ENCODE measurements at places on chromosomes 7 and 10.
A peak's percentile ranks its signal among the peaks of the same experiment; 100 is the strongest.

- DNase-seq: no peak
Measured at GRCh38 chr10:340646-341045, 205.4 kb downstream of the ZMYND11 start.

- no peak for DNase-seq
Measured at GRCh38 chr7:99740573-99741440, 5.8 kb upstream of the CYP3A7 start.

DNA sequence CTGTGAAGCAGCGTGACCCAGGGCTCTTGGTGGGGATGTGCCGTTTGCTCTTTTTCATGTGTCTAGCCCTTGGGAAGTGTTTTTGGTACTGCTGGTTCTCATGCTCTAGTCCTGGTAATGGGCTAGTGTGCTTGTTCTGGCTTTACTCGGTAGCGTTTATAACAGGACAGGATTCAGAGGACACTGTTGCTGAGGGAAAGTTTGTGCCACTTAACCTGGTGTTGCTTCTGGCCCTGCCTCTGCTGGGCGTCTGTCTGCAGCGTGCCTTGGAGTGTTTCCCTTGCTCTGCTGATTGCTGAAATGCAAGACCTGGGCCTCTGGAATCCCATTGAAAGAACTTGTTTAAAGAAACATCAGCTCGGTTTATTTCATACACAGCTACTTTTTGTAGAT lies 35.0 kb downstream of the INPP5A start:
- no peak for DNase-seq

GRCh38 chr7:90788052-90788451 lies 191.9 kb downstream of the CDK14 start:
- no peak for DNase-seq

GRCh38 chr10:90751107-90751997 lies 106.5 kb downstream of the HTR7 start:
- DNase-seq: peak; percentile 54

- peak; percentile 36 for DNase-seq
Measured at GRCh38 chr7:128841921-128842673, 11.9 kb downstream of the FLNC start.

- DNase-seq: no peak
Measured at GRCh38 chr10:126017961-126018560, 121.7 kb downstream of the FANK1 start.

DNA sequence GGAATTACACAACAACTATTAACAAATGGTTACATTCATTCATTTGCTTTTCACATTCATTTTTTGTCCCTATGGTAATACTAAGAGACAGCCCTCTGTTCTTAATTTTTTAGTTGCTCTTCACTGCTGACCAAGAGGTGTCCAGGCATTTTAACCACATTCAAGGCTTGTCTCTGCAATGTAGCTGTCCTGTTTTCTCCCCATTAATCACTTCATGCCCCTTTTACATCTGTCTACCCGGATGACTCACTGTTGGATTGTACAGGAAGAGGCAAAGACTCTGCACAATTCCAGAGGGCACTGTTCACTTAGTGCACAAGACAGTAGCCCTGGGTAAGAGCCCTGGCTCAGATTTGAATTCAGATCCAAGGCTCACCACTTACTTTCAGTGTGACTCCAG lies 168.5 kb downstream of the NOC3L start:
- DNase-seq: peak; percentile 80

DNA sequence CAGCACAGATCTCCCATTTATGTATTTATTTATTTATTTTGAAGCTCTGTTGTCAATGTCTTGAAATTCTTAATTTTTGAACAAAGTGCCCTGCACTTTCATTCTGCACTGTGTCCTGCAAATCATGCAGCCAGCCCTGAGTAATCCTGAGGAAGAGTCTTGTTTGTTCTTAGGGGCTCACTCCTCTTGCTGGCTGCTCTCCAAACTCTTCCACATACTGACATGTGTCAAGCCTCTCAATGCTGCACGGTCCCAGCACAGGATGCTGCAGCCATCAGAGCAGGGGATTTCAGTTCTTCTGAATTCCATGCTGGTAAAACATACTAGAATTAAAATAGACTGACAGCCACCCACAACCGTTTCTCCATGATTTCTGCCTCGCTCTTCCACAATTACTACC lies 207.2 kb downstream of the PARD3 start:
- peak; percentile 73 for DNase-seq

- DNase-seq: no peak
Measured at GRCh38 chr10:51075873-51076229, 1.6 kb downstream of the PRKG1 start.

- DNase-seq: no peak
Measured at GRCh38 chr7:146542101-146542500, 425.5 kb downstream of the CNTNAP2 start.

GRCh38 chr10:3654980-3655379 lies 130.0 kb downstream of the KLF6 start:
- no peak for DNase-seq

- no peak for DNase-seq
Measured at GRCh38 chr10:31921031-31921430, 7.6 kb downstream of the ARHGAP12 start.

GRCh38 chr10:3417096-3417495 lies 244.5 kb upstream of the PITRM1 start:
- no peak for DNase-seq

Measured in HT1080 (cell line).